ENCODE measurements at places on chromosomes 5 and 9.

DNA sequence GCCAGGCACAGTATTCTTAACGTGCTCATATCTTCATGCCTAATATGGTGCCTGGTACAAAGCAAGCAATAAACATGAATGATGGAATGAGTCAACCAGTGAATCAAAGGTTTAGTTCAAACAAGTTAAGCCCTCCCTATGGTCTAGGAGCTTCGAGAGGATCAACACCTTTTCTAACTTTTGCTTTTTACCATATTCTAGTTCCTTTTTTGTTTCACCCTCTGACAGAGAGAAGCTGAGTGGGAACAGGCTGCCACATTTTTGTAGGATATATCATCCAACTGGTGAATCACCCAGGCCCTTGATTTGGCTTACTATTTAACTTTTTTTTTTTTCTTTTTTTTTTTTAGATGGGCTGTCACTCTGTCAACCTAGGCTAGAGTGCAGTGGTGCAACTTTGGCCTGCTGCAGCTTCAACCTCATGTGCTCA lies 39.3 kb upstream of the TNC start:
- no peak for DNase-seq

- DNase-seq, result no peak
These were observed 189.5 kb downstream of the TMEM38B start for GRCh38 chr9:105883847-105884246.

- no peak for DNase-seq
These were observed 22.5 kb upstream of the SUB1 start for GRCh38 chr5:32562843-32563242.

- DNase-seq, result no peak
These were observed 54.9 kb downstream of the NDST1 start for GRCh38 chr5:150562832-150563231.

GRCh38 chr9:22201256-22201655 lies 192.2 kb upstream of the CDKN2B start:
- no peak for DNase-seq

DNA sequence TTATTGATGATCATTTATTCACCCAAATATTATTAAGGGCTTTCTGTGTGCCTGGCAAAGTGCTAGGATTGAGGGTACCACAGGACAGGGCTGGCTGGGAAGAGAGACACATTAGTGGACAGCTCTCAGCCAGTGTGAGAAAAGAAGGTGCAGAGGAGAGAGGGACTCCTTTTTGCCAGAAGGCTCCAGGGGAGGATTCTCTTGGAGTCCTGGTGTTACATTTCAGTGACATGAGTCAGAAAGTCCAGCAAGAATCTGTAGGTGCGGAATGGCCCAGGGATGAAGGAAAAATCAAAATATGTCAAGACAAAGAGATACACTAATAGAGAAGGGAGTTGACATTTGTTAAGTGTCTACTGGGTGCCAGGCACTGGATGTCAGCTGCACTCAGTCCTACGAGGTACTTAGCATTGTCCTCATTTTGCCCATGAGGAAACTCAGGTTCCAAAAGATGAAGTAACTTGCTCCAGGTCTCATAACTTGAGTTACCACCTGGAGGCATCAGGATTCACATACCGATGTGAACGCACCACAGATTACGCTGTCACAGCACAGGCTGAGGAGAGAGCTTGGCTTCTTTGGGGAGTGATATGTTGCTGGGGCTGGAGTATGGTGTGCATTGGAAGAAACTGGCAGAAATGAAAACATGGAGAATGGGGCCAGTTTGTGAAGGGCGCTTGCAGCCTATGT lies 60.5 kb downstream of the RASGRF2 start:
- DNase-seq, result no peak

Data from activated CD4-positive, CD25-positive, alpha-beta regulatory T cell treated with anti-CD3 and anti-CD28 coated beads, Interleukin-2, amount 50 U/mL, for 72 hours (primary cell).